Stimulated activated CD4-positive, alpha-beta T cell treated with anti-CD3 and anti-CD28 coated beads, Interleukin-15, amount 100 ng/mL, for 1 hour (primary cell): ENCODE measurements at places on chromosomes 1 and 21.

DNA sequence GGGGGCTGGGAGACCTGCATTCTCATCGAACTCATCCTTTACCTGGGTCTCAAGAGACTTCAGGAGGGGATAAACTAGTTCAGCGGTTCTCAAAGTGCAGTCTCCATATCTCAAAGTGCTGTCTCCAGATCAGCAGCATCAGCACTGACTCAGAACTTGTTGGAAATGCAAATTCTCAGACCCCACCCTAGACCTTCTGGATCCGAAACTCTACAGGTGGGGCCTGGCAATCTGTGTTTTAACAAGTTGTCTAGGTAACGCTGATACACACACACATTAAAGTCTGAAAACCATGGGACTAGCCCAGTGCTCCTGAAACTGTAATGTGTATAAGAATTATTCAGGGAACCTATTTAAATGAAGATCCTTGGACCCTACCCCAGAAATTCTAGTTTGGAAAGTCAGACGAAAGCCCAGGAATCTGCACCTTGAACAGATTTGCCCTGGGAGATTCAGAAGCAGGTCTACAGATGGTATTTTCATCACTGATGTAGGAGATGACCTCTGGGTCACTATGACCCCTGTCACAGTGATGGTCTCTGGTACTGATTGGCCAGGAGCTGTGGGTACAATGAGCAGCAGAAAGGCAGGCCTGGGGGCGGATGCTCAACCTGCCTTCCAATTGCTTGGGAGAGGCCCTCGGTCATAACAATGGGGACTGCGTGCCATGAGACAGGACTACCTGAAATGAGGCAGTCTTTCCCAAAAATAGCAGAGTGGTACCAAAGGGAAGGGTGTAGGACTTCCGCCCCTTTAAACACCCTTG, 127.2 kb downstream of the FAM78B start:
- no peak for DNase-seq

- no peak for DNase-seq
Observed at GRCh38 chr1:89200663-89201062, 1.9 kb upstream of the GBP4 start.

- DNase-seq = no peak
Observed at GRCh38 chr1:31208361-31208945, 31.2 kb downstream of the NKAIN1 start.

DNA sequence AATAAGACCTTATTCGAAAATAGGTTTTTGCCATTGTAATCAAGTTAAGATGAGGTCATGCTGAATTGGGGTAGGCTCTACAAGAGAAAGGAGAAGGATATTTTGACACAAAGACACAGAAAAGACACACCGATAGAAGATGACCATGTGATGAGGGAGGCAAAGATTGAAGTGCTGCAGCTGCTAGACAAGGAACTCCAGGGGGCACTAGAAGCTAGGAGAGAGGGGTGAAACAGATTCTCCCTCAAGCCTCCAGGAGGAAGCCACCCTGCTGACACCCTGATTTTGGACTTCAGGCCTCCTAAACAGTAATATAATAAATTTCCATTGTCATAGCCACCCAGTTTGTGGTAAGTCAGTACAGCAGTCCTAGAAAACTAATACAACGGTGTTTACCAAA, 506.8 kb upstream of the CAMK1G start:
- DNase-seq = no peak

DNA sequence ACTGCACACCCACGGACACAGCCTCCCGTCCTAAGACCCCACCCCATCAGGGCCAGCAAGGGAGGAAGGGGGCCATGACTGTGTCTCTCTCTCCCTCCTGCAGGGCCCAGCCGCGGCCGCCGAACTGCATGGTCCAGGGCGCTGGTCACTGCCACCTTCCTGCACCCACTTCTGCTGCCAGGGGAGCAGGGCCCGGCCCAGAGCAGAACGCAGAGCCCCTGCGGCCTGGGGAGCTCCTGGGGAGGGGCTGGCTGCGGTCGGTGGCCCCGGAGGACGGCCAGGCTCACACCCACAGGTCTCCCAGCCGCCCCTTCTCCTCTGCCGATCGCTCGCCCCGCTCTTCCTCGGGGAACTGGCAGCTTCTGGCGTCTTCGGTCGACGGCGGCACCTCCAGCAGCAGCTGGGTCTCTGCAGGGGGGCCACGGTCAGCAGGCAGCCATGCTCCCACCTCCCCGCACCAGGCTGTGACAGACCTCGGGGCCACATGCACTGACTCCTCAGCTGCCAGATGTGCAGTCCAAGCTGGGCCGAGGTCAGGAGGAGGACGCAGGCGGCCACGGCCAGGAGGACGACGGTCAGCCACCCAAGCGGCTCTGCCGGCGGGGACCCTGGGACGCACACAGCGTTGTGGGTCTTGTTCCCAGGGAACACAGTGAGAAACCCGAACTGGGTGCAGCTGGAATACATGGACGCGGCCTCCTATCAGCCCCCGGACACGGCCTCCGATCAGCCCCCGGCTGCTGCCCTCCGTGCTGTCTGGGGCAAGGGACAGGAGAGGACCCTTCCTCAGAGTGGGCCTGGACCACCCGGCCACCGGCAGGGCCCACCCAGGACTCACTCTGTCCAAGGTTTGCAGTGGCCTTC, 2.6 kb downstream of the TNFRSF18 start:
- no peak for DNase-seq

DNA sequence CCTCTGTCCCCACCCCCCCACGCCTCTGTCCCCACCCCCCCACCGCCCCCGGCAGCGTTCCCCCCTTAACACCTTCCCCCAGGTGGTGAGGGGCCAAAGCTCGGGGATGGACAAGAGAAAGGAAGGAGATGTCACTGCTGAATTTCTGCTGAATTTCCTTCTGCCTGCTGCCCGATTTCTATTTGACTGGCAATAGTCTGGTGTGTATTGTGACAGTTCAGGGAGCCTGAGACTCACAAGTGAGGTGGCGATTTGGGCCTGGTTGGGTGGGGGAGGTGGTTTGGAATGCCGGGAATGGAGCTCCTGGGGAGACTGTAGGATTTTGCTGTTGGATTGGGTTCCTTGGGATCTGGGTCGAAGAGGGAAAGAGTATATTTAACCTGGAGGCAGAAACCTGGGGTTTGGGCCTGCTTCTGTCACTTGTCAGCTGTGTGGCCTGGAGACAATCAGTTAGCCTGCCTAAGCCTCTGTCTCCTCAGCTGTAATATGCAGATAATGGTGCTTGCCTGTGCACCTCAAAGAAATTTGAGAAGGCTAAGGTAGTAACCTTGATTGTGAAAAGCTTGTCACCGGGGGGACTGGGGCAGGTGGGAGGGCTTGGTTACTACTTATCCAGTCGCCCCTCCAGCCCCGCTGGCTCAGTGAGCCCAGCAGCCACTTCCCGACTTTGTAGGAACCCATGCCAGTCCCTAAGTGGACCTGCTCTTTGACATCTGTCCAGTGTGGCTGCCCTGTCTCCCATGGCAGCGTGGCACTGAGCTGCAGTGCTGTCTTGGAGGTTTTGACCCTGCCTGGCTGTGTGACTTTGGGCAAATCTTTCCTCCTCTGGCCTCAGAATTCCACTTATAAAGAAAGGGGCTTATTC, 7.7 kb upstream of the LMNA start:
- DNase-seq = no peak

DNA sequence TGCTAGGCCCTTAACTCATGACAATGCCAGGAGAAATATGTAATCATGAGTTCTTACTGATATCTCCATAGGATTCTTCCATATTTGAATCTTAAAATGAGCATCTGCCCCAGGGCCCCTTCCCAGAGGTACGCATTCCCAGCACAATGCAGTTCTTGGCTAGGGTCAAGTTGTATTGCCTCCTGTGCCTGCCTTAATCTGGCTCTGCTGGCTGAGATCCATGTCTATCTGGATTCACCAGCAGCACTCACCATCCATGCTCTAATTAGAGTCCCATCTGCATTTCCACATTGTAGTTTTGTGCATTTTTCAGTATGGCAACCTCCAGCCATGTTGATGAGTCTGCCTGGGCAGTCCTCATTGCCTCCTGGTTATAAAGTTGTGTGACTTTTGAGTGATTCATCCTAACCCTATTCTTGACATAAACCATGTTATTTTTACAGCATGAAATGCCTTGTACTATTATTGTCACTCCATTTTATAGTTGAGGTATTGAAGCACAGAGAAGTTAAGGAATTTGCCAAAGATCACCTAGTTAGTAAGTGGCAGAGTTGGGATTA, 55.9 kb downstream of the CAMSAP2 start:
- no peak for DNase-seq

GRCh38 chr1:32701421-32701911, 1.1 kb downstream of the SYNC start:
- no peak for DNase-seq

GRCh38 chr1:169610108-169610507, 19.8 kb downstream of the SELP start:
- no peak for DNase-seq

DNA sequence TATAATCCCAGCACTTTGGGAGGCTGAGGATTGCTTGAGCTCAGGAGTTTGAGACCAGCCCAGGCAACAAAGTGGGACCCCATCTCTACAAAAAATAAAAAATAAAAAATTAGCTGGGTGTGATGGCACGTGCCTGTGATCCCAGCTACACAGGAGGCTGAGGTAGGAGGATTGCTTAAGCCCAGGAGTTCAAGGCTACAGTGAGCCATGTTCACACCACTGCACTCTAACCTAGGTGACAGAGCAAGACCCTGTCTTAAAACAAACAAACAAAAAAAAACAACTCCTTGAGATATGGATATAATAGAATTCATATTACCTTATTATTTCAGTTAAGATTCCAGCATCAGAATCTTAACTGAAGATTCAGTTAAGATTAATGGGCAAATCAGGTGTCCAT, 52.4 kb downstream of the RPL5 start:
- no peak for DNase-seq

GRCh38 chr1:24870551-24871195, 59.4 kb downstream of the RUNX3 start:
- DNase-seq = no peak

DNA sequence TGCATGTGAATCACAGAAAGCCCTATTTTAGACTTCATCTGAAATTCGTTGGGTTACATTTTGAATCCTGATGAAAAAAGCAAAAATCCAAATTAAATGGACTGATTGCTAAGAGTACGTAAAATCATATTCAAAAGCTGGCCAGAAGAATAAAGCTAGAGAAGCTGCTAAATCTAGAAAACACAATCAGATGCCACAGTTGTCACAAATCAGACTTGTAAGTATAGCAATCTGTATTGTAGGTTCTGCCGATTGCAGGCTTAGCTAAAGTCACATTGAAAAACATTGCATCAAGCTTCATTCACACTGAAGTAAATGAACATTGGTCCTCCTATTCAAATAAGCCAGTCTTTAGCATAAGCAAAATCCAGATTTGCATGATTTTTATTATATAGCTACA, 235.1 kb upstream of the ST6GALNAC5 start:
- DNase-seq = no peak

DNA sequence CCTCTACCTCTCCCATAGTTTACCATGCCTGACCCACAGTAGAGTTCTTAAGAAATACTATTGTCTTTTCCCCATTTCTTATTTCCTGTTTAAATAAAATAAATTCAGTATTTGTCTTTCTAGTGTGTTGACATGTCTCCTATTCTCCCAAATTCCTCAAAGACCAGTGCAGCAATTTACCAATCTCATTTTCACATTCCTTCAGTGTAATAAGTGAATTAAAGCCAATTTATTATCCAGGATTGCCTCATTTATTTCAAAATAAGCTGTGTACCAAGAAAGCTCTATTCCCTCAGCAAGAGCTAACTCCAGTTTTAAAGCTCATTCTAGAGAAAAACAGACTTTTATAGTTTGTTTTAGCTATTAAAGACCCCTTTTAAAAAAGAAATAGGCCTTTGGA, 49.9 kb downstream of the DISC1 start:
- DNase-seq = no peak

GRCh38 chr1:199619223-199619622, 408.3 kb upstream of the NR5A2 start:
- no peak for DNase-seq

DNA sequence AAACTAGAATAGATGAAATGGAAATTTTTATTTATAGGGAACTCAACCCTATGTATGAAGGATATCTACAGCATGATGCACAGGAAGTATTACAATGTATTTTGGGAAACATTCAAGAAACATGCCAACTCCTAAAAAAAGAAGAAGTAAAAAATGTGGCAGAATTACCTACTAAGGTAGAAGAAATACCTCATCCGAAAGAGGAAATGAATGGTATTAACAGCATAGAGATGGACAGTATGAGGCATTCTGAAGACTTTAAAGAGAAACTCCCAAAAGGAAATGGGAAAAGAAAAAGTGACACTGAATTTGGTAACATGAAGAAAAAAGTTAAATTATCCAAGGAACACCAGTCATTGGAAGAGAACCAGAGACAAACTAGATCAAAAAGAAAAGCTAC, 7.9 kb downstream of the USP1 start:
- no peak for DNase-seq

GRCh38 chr1:51653127-51653526, 36.2 kb downstream of the OSBPL9 start:
- no peak for DNase-seq

- no peak for DNase-seq
Observed at GRCh38 chr1:97632776-97633175, 288.1 kb downstream of the DPYD start.

DNA sequence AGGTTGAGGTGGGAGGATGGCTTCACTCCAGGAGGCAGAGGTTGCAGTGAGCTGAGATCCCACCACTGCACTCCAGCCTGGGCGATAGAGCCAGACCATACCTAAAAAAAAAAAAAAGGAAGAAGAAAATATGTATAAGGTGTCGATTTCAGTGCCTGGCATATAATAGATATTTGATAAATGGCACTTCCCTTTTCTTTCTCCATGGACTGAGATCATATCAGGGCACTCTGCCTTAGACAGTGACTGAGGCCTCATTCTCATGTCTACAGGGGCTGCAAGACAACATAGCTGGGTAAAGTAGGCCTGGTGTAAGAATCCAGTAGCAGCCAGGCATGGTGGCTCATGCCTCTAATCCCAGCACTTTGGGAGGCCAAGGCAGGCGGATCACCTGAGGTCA, 21.2 kb downstream of the PCAT6 start:
- DNase-seq = no peak
